ENCODE measurements at places on chromosomes 3 and 15.

GRCh38 chr15:95559875-95560394 is 770.6 kb upstream of the NR2F2 start:
- no peak for ATAC-seq

DNA sequence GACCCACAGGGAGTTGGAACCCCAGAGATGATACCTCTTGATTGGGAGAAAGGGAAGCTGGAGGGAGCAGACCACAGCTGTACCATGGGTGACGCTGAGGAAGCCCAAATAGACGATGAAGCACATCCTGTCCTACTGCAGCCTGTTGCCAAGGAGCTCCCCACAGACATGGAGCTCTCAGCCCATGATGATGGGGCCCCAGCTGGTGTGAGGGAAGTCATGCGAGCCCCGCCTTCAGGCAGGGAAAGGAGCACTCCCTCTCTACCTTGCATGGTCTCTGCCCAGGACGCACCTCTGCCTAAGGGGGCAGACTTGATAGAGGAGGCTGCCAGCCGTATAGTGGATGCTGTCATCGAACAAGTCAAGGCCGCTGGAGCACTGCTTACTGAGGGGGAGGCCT is 201.1 kb downstream of the AKAP13 start:
- peak; percentile 19 for ATAC-seq

- no peak for ATAC-seq
These were observed 15.1 kb downstream of the CCDC33 start for GRCh38 chr15:74251131-74251811.

DNA sequence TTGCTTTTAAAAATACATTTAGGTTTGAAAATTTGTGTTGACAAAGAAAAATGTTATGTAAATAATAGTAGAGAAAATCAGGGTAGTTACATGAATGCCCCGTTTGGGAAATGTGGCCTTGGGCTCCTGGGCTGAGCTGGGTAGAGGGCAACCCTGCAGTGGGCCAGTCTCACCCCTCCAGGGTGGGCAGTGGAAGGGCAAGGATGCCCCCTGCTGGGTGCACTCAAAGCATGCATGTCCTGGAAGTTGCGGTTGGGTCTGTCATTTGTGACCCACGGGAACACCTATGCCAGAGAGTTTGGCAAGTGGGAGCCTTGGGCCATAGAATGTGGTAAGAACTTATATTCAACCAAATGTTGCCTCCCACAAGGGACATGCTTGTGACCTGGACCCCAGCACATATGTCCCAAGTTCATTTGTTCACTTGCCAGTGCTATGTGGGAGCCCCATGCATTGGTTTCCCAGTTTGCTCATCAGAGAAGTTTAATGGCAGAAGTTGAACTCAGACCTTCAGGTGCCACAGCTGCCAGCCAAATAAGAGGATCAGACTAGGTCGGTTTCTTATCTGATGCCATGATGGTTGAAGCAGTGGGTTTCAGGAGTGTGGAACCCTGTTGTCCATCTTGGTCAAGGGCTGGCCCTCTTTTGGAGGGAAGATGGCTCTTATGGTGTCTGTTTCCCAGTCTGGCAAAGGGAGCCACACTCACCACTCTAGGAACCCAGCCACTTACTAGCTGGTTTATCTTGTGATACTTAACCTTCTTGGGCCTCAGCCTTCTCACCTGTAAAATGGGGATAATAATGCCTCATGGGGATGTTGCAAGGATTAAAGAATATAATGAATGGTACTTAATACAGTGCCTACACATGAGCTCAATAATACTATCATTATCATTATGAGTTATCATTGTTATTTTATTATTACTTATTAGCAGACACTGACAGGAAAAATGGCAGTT is 2.5 kb upstream of the PLCB2 start:
- ATAC-seq, result peak; percentile 11

GRCh38 chr3:35645189-35645588 is 5.9 kb downstream of the ARPP21 start:
- ATAC-seq, result no peak

- ATAC-seq, result peak; percentile 89
These were observed 190.5 kb upstream of the CMC1 start for GRCh38 chr3:28050885-28051284.

DNA sequence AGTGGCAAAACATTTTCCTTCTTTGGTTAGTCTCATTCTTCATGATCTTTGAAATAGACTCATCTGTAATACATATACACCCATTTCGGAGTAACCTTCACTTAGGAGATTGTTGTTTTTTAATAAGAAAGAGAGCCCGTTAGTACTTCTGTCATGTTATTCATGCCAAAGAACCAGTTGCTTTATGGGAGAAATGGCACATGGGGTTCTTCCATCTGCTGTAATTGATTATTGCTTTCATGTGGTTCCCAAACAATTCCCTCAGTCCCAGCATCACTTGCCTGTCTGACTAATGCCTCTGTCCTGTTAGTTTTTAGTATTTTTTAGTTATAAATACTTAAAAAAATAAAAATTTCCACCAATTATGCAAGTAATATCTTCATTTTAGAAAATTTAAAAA is 33.8 kb upstream of the FAH start:
- no peak for ATAC-seq

DNA sequence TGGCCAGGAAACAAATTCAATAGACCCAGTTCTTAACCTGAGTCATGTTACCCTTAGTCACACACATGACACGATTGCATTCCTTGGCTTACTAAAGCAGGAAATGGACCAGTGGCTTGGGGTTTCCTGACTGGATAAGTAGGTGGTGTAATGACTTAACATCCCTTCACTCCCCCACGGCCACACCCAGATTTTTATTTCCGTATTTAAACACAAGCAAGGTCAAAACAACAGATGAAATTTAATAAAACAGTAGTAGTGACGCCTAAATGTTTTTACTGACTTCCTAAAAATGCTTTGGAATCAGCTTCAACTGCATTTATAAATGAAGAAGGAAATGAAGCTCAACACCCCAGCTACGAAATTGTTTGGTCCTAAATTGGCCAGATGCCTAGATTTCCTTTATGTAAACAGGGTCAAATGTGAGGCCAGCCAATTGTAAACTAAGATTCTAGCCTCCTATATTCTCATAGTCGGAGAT is 324.3 kb downstream of the CHST2 start:
- peak; percentile 76 for ATAC-seq

- ATAC-seq, result no peak
These were observed 601.6 kb downstream of the UNC13C start for GRCh38 chr15:54579855-54580254.

GRCh38 chr3:50487181-50487580 is 16.3 kb downstream of the CACNA2D2 start:
- no peak for ATAC-seq

GRCh38 chr3:150469031-150469930 is 61.2 kb downstream of the TSC22D2 start:
- no peak for ATAC-seq

DNA sequence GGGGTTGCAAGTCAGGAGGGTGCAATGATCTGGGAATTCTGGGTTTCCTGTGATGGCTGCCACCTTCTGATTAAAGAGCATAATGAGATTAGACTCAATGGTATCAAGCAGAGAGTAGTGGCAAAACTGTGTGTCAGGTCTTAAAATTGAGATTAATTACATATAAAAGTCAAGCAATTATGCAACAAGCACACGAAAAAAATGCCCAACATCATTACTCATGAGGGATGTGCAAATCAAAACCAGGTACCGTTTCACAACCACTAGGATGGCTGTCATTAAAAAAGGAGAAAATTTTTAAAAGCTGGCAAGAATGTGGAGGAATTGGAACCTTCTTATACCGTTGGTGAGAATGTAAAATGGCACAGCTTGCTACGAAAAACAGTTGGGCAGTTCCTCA is 205.0 kb downstream of the OSBPL10 start:
- no peak for ATAC-seq

DNA sequence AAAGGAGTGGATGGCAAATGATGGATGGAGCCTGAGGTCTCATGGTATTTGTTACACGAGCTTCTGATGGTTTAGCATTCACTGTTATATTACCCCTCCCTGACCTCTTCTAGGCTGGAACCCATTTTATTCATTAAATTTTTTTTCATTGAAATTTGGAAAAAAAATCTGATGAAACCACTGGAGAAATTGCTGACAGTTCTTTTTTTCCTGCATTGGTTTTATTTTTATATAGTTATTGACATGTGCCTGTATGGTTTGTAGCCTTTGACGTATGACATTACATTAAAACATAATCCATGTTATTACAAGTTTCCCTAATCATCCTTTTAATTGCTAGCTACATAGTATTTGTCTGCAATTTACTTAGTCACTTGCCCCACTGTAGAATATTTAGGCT is 81.8 kb downstream of the CLDN11 start:
- no peak for ATAC-seq

- ATAC-seq, result no peak
These were observed 58.1 kb downstream of the COL8A1 start for GRCh38 chr3:99696497-99696896.

DNA sequence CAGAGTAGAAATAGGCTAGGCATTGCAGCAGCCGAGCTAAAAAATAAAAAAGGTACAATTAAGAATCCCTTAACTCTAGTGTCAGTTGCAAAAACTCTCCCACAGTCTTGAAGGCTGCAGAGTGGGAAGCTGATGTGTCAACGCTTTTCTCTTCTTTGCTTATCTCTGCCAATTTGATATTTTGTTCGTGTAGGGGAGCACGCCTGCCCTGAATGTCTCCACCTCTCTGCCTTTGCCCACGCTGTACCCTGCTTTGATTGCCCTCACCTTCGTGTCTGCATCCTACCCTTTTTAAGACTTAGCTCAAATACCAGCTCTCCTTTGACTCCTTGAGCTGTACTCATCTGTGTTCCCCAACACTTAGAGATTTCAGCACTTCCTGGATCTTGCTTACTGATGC is 155.4 kb upstream of the CADPS start:
- no peak for ATAC-seq

GRCh38 chr15:67784856-67785430 is 40.4 kb upstream of the SKOR1 start:
- no peak for ATAC-seq

GRCh38 chr3:178538056-178538455 is 1.8 kb downstream of the KCNMB2 start:
- no peak for ATAC-seq

GRCh38 chr15:94770199-94770598 is 538.8 kb downstream of the MCTP2 start:
- ATAC-seq, result no peak

GRCh38 chr3:156626104-156626503 is 48.3 kb upstream of the TIPARP start:
- ATAC-seq, result peak; percentile 81

DNA sequence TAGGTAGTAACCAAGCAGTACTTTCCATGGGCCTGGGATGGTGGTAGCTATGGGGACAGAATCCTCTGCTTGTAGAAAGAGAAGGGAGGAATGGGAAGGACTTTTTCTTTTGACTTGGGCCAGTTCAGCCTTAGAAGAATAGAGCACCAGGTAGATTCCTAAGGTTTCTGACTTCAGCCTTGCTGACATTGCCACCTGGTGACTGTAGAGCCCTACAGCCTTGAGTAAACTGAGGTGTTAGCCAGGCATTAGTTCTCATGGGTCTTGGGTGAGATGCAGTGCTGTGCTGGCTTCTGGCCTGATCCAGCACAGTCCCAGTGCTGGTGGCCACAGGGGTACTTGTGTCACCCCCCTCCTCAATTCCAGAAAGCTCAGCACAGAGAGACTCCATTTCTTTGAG is 171.1 kb downstream of the ZBBX start:
- ATAC-seq, result no peak

DNA sequence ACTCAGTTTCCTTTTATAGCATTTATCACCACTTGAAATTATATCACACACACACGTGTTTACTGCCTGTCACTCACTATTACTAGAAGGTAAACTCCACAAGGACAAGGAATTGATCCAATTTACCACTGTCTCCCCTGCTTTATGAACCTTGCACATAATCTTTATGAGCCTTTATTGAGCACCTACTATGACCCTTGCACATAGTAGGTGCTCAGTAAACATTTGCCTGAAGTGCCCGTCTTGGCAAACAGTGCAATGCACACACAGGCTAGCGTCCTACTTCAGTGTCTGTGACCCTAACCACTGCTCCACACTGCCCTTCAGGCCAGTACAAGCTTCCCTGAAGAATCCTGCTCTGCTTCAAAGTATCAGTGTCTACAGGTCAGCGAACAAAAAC is 237.7 kb upstream of the TMC3 start:
- no peak for ATAC-seq

DNA sequence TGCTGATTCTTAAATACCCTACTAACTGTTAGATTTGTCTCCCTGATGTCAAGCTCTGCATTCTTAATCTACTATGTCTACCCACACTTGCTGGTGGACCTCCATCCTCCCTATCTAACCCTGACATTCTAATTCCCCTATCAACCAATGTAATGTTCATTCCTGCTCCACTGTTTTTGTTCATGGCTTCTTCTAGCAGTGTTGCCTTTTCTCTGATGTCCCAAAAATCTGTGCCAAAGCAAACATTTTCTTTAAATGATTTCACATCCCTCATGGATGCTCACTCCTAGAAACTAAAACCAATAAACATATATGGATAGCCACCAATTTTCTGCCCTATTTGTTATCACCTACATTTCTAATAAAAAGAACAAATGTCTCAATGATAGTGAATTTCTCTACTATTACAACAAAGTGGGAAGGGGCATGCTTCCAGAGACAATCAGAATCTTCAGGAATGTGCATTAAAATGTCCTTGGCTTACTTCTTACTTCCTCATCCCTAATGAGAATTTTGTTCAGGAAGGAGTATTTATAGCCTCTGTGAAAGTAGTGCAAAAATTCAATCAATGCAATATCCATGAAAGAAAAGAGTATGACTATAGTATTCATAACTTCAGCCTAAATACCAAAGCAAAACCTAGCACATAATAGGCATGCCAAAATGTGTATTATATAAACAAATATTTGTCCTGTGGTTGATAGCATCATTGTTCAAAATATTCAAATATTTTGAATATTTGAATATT is 273.3 kb downstream of the ZNF385D start:
- ATAC-seq, result no peak

DNA sequence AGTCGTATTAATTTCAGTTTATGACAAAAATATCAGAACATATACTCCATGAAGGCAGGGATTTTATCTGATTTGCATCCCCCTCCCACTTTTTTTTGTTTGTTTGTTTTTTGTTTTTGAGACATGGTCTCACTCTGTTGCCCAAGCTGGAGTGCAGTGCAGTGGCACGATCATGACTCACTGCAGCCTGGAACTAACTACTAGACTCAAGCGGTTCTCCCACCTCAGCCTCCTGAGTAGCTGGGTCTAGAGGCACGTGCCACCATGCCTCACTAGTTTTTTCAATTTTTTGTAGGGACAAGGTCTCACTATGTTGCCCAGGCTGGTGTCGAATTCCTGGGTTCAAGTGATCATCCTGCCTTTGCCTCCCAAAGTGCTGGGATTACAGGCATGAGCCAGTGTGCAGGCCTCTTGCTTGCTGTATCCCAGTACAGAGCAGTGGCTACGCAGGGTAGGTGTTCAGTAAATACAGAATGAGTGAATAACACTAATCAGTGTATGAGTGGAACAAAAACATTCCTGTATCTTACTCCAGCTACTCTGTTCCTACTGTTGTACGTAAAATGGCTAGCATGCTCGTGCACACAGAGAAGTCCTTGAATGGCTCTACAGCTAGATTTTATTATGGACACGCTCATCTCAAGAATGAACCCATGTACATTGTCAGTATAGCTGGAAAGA is 272.4 kb downstream of the FOXP1 start:
- ATAC-seq, result no peak

- peak; percentile 59 for ATAC-seq
These were observed at the start of gene MYO1E for GRCh38 chr15:59372352-59373211. TSS of gene MYO1E (minus strand) at chr15:59372871. CDS start at chr15:59372500, 371 bp downstream.
